Stimulated activated CD8-positive, alpha-beta memory T cell treated with anti-CD3 and anti-CD28 coated beads, Interleukin-15, amount 100 ng/mL, for 48 hours (primary cell): ENCODE measurements at places on chromosomes 7 and 10.

GRCh38 chr10:33935350-33935749, 600.9 kb upstream of the NRP1 start:
- DNase-seq, result no peak

DNA sequence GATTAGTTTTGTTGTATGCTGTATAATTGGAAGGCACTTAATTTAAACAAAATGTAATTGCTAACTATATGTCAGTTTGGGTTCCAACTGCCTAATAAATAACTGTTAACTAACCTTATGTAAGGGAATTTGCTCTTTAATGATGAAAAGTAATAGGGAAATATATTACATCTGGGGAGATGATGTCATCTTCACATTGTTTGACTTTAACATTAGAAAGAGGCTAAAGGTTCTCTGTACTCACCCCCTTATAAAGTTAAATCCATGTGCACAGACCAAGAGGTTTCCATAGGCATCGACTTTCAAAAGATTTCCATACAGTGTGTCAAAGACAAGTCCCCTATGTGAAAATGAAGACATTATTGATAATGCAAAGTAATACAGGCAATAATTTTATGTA, 87.6 kb downstream of the NT5C2 start:
- no peak for DNase-seq

DNA sequence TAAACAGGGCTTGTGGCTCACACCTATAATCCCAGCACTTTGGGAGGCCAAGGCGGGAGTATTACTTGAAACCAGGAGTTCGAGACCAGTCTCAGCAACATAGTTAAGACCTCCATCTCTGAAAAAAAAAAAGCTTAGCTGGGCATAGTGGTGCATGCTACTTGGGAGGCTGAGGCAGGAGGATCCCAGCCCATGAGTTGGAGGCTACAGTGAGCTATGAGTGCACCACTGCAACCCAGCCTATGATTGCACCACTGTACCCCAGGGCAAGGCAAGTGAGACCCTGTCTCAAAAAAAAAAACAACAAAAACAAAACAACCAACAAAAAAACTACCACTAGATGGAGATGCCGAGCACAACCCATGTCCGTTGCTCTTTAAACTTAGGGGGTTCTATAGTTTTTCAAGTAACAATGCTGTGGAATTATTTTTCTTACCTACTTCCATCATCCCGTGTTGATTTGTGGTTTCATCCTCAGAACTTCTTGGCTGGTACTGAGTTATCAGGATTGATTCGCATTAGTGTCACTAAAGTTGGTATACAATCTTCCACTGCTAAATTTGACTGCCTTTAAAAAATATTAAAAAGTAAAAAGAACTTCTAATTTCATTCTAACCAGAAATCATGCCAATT, 12.2 kb upstream of the REPIN1 start:
- DNase-seq, result no peak

GRCh38 chr7:74056096-74056915, 27.3 kb upstream of the LIMK1 start:
- no peak for DNase-seq

DNA sequence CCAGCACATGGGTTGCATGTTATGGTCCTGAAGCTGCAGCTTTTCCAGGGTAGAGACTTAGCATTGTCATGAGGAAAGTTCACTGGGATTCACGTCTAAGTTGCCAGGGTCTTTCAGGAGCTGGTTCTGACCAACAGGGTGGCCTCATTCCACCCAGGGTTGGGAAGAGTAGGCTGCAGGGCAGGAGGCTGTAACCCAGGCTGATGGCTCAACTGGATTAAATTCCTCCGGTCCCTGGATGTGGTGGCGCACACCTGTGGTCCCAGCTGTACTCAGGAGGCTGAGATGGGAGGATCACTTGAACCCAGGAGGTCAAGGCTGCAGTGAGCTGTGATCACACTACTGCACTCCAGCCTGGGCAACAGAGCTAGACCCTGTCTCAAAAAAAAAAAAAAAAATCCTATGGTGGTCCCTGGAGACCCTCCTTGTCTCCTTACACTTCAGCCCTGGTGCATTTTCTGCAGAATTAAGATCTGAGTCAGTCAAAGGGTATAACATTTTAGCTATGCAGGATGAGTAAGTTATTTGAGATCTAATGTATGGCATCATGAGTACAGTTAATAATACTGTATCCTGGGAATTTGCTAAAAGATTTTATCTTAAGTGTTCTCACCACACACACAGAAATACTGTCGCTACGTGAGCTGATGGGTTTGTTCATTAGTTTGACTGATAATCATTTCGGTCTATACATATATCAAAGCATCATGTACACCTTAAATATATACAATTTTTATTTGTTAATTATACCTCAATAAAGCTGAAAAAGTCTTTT, 44.0 kb downstream of the ASB13 start:
- no peak for DNase-seq

DNA sequence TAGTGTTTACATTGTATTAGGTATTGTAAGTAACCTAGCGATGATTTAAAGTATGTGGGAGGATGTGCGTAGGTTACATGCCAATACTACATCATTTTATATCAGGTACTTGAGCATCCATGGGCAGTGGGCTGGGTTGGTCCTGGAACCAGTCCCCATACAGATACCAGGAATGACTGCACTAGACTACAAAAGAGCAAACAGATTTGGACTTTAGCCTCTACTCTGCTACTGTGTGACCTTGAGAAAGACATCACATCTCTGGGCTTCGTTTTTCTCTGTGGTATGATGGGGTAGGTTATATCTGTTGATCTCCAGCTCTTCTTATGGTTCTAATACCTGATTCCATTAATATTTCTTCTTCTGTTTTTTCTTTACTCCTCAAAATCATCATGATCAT, 412.5 kb upstream of the LRGUK start:
- DNase-seq, result no peak

DNA sequence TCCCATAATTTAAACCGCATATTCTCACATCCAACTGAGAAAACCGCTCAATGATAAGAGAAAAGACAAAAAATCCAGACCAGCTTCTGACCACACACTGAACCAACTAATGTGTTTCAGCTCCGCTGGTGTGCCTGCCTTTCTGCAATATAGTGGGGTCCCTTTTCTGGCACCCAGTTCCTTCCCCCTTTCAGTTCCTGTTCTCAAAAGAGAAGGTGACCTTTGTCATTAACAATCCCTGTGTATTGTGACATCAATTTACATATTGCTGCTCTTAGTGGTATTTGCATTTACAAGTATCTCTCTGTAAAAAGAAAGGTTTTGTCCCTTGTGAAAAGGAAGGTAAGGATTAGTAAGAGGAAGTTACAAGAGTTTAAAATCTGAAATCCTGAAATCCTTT, 1.4 kb downstream of the PPP1R17 start:
- no peak for DNase-seq

DNA sequence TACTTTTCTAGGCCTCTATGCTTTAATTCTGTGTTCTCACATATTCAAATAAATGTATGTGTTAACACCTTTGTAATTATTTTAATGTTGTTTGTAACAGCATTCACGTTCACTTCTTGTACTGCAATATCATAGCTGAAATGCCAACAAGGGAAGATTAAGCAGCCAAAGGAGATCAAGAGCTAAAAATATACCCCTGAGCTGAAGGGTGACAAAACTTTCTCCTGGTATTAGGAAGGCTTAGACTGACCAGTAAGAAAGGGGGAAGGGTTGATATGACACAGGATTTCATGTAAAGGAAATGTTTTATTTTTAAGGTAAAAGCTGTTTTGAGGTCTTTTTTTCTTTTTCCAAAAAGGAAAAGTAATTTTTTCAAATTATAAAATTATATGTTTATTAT, 40.4 kb upstream of the VDAC2 start:
- no peak for DNase-seq

GRCh38 chr10:19974138-19974537, 157.9 kb downstream of the PLXDC2 start:
- DNase-seq, result no peak

- no peak for DNase-seq
These were observed 26.4 kb downstream of the DRGX start for GRCh38 chr10:49369216-49370162.

- no peak for DNase-seq
These were observed 203.2 kb downstream of the AHR start for GRCh38 chr7:17501441-17502212.

DNA sequence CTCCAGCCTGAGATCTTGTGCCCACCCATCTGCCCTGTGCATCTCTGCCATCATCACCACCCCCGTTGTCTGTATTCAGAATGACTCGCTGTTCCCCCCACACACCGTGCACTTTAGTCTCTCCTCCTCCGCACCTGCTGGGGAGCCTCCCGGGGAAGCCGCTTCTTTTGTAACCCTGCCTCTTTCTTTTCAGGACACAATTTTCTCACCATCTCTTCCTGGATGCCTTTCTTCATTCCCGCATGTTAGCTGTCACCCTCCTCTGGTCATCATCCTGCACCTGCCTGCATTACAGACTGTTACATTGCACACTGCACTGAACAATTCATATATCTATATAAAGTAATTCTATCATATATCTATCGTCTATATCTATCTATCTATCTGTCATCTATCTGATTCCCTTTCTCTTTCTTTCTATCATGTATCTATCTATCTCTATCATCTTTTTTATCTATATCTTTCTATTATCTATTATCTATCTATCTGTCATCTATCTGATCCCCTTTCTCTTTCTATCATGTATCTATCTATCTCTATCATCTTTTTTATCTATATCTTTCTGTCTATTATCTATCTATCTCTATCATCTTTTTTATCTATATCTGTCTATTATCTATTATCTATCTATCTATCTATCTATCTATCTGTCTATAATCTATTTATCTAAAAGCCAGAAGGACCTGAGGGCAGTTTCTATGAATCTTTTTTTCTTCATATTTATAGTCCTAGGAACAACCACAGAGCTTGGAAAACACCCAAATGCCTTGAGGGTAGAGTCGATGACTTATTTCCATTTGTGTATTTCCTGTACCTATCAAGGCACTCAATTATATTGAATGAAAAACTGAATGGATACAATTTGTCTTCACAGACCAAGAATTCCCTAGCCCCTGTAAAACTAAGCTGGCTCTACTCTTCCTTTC, 642.5 kb downstream of the ACTR3B start:
- DNase-seq, result no peak

DNA sequence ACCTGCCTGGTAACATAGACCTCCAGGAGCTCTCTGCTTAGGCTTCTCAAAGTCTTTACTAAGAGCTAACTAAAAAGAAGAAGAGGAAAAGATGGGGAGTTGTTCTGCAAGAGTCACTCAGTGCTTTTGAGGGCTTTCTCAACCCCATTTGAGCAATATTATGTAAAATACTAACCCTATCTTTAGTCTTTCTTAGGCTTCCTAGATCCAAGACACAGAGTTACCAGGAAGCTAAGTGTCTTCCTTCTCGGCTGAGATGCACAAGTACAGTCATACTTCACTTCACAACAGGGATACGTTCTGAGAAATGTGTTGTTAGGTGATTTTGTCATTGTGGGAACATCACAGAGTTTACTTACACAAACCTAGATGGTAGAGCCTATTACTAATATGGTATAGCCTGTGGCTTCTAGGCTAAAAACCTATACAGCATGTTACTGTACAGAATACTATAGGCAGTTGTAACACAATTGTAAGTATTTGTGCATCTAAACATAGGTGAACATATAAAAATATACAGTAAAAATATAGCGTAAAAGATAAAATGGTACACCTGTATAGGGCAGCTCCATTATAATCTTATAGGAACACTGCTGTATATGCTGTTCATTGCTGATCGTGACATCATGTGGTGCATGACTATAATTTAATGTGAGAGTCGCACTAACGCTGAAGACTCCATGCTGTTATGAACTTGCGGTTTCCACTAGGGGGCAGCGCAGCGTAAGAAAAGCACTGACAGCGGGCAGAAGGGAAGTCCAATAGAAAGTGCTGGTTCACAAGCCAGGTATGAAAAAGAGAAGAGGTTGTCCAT, 16.3 kb downstream of the ANKRD22 start:
- peak; percentile 71 for DNase-seq

GRCh38 chr7:50266635-50267386, 37.7 kb upstream of the IKZF1 start:
- peak; percentile 78 for DNase-seq

DNA sequence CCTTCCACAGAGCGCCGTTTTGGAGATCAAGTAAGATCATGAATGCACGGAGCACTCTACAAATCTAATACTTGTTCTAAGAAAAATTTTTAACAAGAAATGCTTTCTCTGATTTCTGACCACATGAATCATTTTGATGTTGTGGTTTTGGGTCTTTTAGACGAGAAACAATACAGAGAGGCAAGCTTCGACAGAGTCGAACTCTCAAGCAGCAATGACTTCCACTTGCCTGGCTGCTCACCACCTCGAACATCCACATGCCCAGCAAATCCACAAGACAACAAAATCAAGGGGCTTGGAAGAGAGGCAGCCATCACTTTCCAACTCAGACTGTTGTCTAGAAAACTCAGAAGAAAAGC, 69.4 kb upstream of the GSDME start:
- no peak for DNase-seq

DNA sequence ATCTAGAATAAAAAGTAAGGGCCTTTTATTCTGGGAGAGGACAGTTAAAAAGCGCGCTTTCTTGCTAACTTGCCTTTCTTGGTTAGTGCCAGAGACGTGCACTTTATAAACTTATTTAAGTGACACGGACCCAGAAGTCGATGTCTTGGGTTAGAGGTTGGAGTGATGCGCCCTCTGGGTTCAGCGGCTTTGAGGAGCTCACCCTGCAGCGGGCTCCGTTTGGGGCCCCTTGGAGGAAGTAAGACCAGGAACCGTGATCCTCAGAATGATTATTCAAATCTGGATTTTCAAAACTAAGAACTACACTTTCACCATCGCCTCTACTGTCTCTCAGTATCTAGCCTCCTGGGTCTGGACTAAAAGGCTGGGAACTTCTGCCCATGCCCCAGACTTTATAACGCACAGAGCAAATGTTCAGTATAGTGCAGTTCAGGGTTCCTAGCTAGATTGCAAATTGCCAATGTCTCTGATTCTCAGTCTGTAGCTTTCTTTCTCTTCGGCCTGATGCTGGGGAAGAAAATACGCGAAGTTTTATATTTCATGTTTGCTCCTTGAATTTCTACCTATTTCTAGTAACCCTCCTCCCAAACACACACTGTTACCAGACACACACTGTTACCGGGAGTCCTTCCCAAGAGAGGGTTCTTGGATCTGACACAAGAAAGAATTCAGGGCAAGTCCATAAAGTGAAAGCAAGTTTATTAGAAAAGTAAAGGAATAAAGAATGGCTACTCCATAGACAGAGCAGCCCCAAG, 18.6 kb upstream of the SMO start:
- no peak for DNase-seq

DNA sequence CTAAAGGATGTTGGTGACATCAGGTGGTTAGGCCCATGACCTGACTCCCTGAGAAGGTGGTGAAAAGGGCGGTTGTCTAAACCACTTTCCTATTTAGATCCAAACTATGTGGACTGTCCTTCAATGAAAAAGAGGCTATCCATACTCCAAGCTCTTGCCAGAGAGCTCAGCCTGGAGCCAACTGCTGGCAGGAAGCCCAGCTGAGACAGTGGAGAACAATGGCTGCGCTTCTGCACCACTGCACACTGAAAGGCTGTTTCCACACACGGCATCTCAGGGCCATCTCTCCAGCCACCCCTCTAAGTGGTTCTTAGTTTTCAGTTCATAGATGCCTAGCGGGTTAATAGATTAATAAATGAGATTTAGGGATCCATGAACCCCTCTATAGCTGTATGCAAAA, 488.8 kb upstream of the ZMIZ1 start:
- no peak for DNase-seq

GRCh38 chr7:151992375-151992774, 33.1 kb upstream of the GALNT11 start:
- peak; percentile 47 for DNase-seq

GRCh38 chr10:124072541-124072940, 20.9 kb downstream of the CHST15 start:
- DNase-seq, result no peak

GRCh38 chr10:15365692-15366091, 5.4 kb downstream of the FAM171A1 start:
- no peak for DNase-seq
